ENCODE measurements at places on chromosomes 1 and 21.

DNA sequence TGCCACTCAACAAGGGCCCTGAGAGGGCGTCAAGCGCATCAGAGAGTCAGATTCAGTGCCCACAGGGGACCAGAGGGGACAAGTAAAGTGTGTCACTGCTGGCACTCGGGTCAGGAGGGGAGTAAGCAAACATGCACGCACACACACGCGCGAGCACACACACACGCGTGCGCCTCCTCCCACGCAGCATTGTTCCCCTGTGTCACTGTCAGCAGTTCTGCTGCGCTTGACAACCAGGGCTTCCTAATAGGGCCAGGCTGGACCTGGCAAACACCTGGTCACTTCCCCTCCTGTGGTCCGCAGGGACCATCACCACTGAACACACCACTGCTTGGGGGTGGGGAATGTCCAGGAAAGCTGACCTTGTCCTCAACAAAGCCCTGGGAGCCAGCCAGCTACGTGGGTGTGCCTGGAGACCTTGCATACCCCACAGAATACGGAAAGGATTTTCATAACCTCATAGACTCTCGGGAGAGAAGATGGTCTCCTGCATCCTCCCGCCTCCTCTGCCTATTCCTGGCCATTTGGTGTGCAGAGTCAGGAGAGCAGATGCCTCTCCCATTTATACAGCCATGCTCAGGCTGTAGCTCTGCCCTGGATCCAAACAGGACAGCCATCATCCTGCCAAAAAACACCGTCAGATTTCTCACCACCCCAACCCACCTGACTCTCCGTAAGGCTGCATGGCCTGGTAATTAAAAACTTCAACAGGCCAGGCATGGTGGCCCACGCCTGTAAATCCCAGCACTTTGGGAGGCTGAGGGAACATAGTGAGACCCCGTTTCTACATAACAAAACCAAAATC is 73.2 kb downstream of the SSBP3 start:
- DNase-seq, result no peak

GRCh38 chr1:78377356-78377928 is 113.3 kb upstream of the PTGFR start:
- DNase-seq, result no peak

DNA sequence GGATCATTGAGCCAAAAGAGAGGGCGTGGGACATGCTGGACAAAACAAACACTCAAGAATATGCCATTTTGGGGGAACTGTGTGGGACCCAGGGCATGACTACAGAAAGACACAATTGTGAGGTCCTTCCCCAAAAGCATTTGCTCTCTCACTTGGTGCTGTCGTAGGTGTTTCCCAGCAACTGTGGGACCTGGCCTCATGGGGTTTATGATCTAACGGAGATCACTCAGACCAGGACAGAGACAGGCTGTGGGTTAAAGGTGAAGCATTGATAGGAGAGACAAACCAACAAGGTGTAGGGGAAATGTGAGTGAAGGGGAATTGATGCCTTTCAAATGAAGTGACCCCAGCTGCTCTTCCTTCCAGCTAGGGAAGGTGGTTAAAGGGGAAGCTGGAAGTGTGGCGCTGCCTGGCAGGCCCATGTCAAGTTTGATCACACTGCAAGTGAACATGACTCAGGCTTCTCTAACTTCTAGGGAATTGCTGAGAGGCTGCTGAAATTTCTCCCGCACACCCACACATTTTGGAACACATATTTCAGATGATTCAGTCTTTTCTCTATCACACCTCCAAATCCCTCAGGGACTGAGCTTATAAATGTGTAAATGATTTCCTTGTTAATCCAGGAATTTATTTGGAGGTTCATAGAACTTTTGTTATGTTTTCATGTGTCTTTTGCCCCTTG is 30.2 kb downstream of the TRAF5 start:
- no peak for DNase-seq

DNA sequence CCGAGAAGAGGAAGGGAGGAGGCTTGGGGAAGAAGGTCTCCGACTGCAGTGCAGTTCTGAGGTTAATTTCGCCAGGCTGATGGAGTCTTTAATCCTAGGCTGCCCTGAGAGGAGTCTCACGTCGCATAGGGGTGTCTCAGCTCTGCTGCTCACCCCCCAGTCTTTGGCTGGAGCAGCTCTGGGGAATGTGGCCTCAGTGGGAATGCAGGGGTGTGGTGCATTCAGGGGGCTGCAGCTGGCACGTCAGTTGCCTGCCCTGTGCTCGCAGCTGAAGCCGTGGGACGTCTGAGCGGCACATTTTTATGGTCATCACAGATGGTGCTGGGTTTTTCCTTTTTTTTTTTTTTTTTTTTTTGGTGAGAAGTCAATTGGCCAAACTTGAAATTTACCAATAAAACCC is 38.2 kb downstream of the ACTN2 start:
- no peak for DNase-seq

GRCh38 chr1:27622828-27623227 is 12.2 kb downstream of the FGR start:
- DNase-seq, result peak; percentile 24

GRCh38 chr1:244234009-244234643 is 183.0 kb downstream of the ZBTB18 start:
- DNase-seq, result no peak

GRCh38 chr21:33655588-33656221 is 13.4 kb downstream of the ITSN1 start:
- no peak for DNase-seq

- peak; percentile 6 for DNase-seq
These were observed 27.8 kb upstream of the VAMP3 start for GRCh38 chr1:7743346-7743745.

DNA sequence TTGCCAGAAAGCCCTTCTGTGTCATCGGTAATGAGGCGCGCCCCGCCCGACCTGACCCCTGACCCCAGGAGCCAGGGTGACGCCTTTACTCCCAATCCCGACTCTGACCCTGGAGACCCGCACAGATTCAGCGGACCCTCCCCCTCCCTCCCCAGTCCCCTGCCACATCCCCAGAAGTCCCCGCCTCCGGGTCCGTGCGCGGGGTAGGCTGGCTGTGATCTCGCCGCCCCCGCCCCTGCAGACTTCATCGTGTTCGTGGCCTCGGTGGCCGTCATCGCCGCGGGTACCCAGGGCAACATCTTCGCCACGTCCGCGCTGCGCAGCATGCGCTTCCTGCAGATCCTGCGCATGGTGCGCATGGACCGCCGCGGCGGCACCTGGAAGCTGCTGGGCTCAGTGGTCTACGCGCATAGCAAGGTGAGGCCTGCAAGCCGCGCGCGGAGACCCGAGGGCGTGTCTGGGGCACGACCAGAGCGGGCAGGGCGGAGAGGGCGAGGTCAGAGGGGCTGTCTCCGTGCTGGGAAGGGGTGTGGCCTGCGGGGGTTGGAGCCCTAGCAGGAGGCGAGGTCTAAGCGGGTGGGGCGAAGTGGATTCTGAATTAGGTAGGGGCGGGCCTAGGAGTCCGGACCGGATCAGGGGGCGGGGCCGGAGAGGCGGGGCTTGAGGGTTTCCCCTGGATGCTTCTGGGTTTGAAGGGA is 34.8 kb downstream of the KCNQ4 start:
- DNase-seq, result peak; percentile 93

DNA sequence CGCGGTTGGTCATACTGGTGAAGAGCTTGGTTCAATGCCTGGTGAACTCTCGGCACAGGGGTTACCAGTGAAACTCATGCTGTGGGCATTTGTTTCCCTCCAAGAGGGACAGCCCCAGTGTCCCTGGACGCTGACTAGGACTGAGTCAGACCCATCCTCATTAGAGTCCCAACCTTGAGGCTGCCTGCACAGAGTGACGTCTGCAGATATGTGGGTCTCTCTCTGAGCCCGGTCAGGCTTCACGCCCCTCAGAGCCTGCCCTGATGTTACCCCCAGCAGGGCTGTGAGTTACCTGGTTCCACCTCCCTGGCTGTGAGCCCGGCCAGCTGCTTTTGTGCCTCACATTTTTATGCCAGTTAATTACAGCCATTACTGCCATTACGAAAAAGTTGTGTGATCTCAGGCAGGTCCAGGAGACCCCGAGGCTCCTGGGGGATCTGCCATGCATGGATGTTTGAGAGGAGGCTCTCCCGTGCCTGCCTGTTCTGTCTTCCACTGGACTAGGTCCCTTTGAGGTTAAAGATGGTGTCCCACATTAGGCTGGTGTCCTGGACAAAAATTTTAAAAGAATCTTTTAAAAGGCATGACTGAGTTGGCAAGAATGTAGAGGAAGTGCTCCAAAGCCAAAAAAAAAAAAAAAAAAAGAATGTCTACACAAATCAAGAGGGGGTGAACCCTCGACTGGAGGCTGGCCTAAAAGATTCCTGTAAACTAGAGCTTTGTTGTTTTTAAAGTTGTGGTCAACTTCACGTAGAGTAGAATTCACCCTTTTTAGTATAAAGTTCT is 36.6 kb upstream of the PADI1 start:
- no peak for DNase-seq

- no peak for DNase-seq
These were observed 22.0 kb downstream of the UBE2G2 start for GRCh38 chr21:44779417-44780136.

DNA sequence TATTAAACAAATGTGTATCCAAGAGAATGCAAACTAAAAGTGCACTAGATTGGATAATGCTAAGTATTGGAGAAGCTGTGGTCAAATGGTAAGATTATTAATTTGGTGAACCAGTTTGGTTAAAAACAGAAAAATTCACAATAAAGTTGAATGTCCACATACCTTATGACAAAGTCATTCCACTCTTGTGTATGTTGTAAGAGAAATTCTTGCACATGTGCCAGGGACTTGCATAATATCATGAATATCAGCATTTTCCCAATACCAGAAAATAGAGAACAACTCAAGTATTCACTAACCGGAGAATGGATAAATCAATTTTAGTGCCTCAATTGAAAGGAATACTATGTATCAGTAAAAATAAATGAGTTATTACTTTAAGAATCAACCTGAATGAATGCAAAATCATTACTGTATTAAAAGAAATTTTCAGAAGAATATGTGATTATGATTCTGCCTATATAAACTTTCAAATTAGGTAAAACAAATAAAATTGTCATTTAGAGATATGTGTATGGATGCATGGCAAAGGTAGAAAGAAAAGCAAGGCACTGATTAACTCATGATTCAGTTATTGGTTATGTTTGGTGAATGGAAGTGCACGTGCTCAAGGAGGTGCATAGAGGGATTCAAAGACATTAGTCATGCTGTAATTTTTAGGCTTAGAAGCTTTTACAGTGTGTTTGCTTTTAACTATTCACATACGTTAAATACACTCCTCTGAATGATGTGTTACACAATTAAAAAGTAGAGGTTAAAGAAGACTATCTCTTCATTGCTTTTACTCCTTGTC is 217.4 kb upstream of the KCNK2 start:
- no peak for DNase-seq

DNA sequence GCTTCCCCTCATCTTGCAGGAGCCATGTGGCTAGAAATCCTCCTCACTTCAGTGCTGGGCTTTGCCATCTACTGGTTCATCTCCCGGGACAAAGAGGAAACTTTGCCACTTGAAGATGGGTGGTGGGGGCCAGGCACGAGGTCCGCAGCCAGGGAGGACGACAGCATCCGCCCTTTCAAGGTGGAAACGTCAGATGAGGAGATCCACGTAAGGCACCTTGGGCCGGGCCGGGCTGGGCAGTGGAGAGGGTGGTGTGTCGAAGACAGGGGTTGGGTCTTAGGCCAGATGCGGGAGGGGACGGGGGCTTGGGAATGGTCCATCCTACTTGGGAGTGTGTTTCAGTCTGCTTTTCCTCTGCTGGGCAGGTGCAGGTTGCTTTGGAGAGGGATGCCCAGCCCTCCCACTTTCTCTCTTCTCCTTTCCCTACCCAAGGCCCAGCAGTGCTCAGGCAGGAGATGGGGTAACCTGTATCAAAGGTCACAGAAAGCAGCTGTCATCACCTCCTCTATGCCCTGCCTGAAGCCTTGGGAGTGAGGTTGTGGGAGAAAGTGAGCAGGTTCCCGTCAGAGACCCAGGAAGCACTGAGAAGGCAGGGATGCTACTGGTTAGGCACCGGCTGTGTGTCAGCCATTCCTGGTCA is 18.9 kb downstream of the EPHX1 start:
- DNase-seq, result no peak

GRCh38 chr1:20308569-20308968 is 17.9 kb downstream of the VWA5B1 start:
- DNase-seq, result no peak

- no peak for DNase-seq
These were observed 8.6 kb downstream of the FCAMR start for GRCh38 chr1:206961668-206962067.

- DNase-seq, result no peak
These were observed 9.9 kb upstream of the TTC22 start for GRCh38 chr1:54811066-54811465.

DNA sequence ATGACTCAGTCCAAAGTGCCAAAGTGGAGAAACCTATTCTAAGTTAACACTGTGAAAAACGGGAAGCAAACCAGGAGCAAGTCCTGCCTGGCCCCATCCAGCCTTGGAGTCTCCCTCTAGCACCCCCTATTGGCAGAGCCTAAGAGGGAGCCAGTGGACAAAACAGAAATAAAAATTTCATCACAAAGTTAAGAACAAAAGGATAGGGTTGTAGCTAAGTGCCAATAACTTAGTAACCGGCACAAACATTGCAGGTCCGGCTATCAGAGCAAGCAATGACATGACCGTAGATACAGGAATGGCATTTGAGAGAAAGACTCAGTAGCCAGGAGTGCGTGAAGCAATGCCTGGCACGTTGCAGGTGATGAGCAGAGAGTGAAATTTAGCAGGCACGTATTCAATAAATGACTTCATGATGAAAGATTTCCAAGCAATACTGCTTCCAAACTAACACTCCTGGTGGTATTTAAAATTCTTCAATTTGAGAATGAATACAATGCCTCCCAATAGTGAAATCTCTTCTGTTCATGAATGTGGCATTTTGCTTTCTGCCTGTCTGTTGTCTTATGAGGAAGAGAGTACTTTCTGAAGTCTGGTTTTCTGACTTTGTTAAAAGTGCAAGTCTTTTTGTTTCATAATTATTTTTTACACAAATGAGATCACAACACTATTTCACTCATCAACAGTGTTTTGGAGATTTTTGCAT is 391.0 kb downstream of the OMA1 start:
- no peak for DNase-seq

DNA sequence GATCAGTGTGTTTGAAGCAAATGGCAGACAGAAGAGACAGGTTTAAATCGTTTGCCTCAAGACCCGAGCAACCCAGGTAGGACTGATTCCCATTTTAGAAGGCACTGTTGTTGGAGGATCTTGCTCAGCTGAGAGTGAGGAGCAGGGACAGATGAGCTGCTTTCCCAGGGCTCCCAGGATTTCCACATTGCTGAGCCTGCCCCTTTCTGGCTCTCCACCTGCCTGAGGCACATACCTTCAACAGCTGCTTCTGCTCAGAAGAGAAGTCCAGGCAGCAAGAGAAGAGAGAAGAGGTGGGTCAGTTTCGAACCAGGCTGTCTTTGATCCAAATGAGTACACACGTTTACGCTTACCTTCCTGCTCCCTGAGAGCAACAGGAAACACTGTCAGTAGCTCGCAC is 5.7 kb downstream of the TNNT2 start:
- DNase-seq, result no peak

- DNase-seq, result no peak
These were observed 30.1 kb downstream of the LRIG2 start for GRCh38 chr1:113103048-113103447.

- DNase-seq, result no peak
These were observed 23.9 kb upstream of the RPTN start for GRCh38 chr1:152182944-152183361.

- no peak for DNase-seq
These were observed 2.7 kb upstream of the HMGN2 start for GRCh38 chr1:26469558-26469957.
